Astrocyte (in vitro differentiated cells and primary cell): ENCODE measurements at places on chromosomes 2 and 18. TPM values are rescaled to one million over a fixed set of nuclear protein-coding genes. Genes with fewer than 3 reads are reported as not detected.

DNA sequence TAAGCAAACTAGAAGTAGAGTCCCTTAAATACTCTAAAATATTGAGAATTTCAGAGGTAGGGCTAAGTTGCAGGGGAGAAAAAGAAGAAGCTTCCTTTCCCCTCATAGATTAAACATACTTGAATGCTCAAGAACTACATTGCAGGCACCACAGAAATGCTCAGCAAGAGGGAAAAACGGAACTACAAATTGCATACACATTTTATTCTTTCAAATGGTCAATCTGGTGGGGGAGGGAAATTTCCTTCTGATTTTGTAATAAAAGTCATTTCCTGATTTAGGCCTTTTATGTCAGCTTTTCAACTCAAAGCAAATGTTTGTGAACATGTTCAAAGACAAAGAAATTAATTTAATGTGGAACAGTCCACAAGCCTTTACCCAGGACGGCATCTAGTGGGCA is 33.0 kb downstream of the FARSB start:
- DNase-seq: no peak
- no peaks in the 10 kb centered on the region for H3K4me1 ChIP-seq
- H3K4me3 ChIP-seq: no peak overlapping the region

DNA sequence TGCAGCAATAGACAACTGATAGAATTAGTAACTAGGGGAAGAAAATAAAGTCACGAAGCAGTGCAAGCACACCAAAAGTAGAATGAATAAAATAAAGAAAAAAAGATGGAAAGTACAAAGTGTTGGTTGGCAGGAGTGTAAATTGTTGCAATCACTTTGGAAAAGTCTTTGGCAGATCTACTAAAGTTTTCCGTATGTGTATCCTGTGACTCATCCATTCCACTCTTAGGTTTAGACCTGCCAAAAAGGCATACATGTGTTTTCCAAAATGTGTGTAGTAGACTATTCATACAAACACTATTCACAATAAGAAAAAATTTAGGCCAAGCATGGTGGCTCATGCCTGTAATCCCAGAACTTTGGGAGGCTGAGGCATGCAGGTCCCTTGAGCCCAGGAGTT is 282.1 kb upstream of the FSIP2 start:
- no peak overlapping the region for H3K4me3 ChIP-seq
- H3K36me3 ChIP-seq: no peaks in the 10 kb centered on the region
- H3K4me1 ChIP-seq: no peaks in the 10 kb centered on the region
- no peaks in the 10 kb centered on the region for H3K27me3 ChIP-seq
- peak; percentile 96 for DNase-seq

- no peak overlapping the region for H3K27ac ChIP-seq
- no peaks in the 10 kb centered on the region for H3K27me3 ChIP-seq
- DNase-seq: no peak
- no peaks in the 10 kb centered on the region for H3K36me3 ChIP-seq
- H3K4me1 ChIP-seq: no peaks in the 10 kb centered on the region
Measured at GRCh38 chr2:106032676-106033075, 161.4 kb downstream of the UXS1 start.

GRCh38 chr2:74104839-74105238 is 42.9 kb downstream of the BOLA3 start:
- H3K36me3 ChIP-seq: peaks cover 2% of the 10 kb centered on the region
- no peaks in the 10 kb centered on the region for H3K4me1 ChIP-seq
- DNase-seq: no peak
- no peak overlapping the region for H3K27ac ChIP-seq

GRCh38 chr2:177239932-177240630 is 24.4 kb downstream of the NFE2L2 start:
- H3K36me3 ChIP-seq: no peaks in the 10 kb centered on the region
- H3K27ac ChIP-seq: peak overlapping the region; percentile 94
- H3K4me1 ChIP-seq: peaks cover 51% of the 10 kb centered on the region

CYS1 gene
- total RNA-seq: 3.7 and 4.8 TPM in 2 replicates
